ENCODE measurements at places on chromosomes 5 and 9. TPM values are rescaled to one million over a fixed set of nuclear protein-coding genes. Genes with fewer than 3 reads are reported as not detected.

DNA sequence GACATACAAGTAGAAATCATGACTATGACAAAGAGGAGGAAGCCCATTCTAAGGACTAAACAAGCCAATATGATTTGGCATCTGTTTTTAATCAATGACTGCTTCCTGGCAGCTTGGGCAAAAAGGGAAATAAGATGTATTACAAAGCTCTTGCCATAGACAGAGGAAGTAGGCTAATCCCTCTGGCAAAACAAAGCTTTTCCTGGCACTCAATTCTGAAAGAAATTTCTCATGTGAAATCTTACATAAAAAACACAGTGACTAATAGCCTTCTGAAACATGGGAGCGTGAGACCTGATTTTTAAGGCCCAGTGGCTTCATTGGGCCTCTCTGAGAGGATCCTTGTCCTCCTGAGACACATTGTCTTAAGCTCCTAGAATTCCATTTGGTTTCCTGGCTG, 93.6 kb downstream of the COL23A1 start:
- DNase-seq = peak; percentile 50

Gene DPP7
- 98.5 TPM for total RNA-seq

GRCh38 chr5:150540615-150541396, 32.9 kb downstream of the NDST1 start:
- DNase-seq = peak; percentile 95

Gene FAM169A
- total RNA-seq = 4.0 TPM

Gene CBY3
- total RNA-seq = not detected

DNA sequence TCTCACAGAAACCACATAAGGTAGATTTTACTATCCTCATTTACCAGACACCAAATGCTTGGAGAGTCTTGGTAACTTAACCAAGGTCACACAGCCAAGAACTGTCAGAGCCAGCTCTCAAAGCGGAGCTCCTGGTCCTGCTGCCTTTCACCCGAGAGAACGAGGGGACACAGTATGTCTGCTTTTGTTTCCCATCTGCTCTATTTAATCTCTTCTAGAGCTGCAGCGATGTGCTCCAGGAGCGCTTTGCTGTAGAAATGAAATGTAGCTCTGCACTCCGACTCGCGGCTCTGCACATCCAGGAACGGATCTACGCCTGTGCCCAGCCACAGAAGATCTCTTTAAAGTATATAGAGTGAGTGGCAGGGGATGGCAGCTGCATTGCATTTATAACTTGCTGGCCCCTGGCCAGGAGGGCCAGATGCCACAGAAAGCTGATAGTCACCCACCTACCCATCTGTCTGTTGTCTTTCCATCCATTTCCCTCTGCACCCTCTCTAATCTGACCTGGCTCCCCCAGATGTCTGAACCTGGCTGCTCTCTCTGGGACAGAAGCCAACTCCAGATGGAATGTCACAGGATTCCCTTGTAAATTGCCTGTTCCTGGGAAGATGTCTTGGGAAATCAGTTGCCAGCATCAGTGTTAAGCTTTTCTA, 21.4 kb upstream of the TRMT10B start:
- no peak for DNase-seq

Gene MPDZ
- 130 TPM for total RNA-seq

DNA sequence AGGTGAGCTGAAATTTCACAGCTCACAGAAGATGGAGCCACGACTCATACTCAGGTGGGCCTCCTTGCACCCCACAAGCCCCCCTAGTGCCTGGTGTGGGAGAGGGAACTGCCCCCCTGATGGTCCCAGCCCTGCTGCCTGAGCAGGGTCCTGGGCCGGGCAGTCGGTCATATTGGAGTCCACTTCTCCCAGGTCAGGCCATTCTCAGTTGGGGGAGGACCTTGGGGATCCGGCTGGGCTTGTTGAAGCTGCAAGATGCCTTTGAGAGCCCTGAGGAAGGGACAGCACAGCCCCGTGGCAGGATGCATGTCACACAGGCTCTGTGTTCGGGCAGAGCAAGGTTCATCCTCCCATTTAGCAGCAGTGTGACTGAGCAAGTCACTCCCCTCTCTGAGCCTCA, 56.6 kb downstream of the ERGIC1 start:
- DNase-seq = no peak

Gene AGXT2
- not detected for total RNA-seq

DNA sequence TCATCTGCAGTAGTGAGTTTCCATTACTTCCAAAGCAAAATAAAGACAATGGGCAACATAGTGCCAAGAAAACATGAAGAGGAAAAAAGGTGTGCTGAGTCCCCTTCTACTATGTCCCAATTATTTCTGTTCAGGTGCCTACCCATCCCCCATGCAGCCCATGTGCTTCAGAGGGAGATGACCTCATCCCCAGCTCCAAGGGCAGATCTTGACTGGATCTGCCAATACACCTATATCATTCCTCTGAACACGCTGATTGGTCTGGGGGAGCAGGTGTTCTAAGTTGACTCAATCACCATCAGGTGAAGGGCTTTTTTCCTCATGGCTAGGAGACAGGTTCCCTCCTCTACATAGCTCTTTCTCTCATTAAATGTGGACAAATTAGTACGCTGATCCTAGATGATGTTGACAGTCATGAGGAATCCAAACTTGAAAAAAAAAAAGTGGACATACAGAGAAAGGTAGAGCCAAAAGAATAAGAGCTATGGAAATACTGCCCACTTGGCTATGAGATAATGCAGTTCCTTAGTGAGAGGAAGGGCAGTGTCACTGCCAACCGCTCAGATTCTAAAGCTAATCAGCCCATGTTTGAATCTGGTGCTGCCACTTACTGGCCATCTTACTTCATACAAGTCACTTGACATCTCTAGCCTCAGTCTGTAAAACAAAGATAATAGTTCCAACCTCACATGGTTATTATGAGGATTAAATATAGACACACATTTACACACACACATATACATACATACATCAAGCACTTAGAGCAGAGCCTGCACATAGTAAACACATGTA, 23.1 kb downstream of the PRELID2 start:
- DNase-seq = peak; percentile 83
